Upper lobe of right lung (tissue), 1 donor: ENCODE measurements at places on chromosomes 5 and 9. TPM values are rescaled to one million over a fixed set of nuclear protein-coding genes. Genes with fewer than 3 reads are reported as not detected.

The BARX1 gene
- total RNA-seq, result not detected

GRCh38 chr5:170357955-170358444 lies 31.2 kb downstream of the KCNMB1 start:
- peak; percentile 87 for DNase-seq

GRCh38 chr9:77983320-77983662 lies 48.3 kb downstream of the GNAQ start:
- no peak for DNase-seq

The SLC4A9 gene
- total RNA-seq, result 0.23 TPM

- no peak for DNase-seq
Observed at GRCh38 chr9:118786877-118787276, 582.4 kb downstream of the BRINP1 start.
